Activated CD8-positive, alpha-beta T cell treated with anti-CD3 and anti-CD28 coated beads for 36 hours (primary cell): ENCODE measurements at places on chromosomes 2 and 18. TPM values are rescaled to one million over a fixed set of nuclear protein-coding genes. Genes with fewer than 3 reads are reported as not detected.

Gene KCNG2
- not detected for total RNA-seq

Gene ZSWIM2
- not detected for total RNA-seq

- H3K27ac ChIP-seq, result no peak overlapping the region
- H3K4me3 ChIP-seq, result no peak overlapping the region
- DNase-seq, result no peak
- no peaks in the 10 kb centered on the region for H3K36me3 ChIP-seq
Measured at GRCh38 chr18:8814206-8814605, 108.8 kb downstream of the MTCL1 start.

- no peaks in the 10 kb centered on the region for H3K27me3 ChIP-seq
- no peak overlapping the region for H3K4me3 ChIP-seq
- H3K27ac ChIP-seq, result no peak overlapping the region
- DNase-seq, result no peak
- peaks cover 9% of the 10 kb centered on the region for H3K36me3 ChIP-seq
Measured at GRCh38 chr2:26274058-26274613, 29.4 kb downstream of the HADHB start.

DNA sequence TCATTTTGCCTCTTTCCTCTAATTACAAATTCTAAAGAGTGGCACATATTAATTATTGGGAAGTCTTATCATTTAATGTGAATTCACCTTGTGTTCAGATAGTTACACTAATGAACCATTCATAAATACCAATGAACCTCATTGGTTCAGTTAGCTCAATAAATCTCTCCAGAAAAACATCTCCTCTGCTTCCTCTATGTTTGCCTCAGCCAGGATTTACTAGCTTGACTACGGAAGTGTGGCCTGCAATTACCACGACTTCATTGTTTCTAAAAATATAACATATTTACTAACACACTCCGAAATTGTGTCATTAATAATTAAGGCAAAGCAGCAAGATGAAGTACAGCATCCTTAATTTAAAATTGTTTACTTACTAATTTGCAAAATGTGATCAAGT lies 103.3 kb downstream of the PLA2R1 start:
- H3K4me3 ChIP-seq, result no peak overlapping the region
- H3K36me3 ChIP-seq, result no peaks in the 10 kb centered on the region

Gene CCDC68
- not detected for total RNA-seq

- peaks cover 5% of the 10 kb centered on the region for H3K4me1 ChIP-seq
- DNase-seq, result no peak
- H3K27me3 ChIP-seq, result peaks cover 3% of the 10 kb centered on the region
- no peak overlapping the region for H3K27ac ChIP-seq
Measured at GRCh38 chr2:16654833-16655444, 10.7 kb downstream of the CYRIA start.

GRCh38 chr18:2212598-2213205 lies 358.6 kb downstream of the METTL4 start:
- no peak for DNase-seq
- no peak overlapping the region for H3K4me3 ChIP-seq
- no peak overlapping the region for H3K27ac ChIP-seq
- no peaks in the 10 kb centered on the region for H3K36me3 ChIP-seq

DNA sequence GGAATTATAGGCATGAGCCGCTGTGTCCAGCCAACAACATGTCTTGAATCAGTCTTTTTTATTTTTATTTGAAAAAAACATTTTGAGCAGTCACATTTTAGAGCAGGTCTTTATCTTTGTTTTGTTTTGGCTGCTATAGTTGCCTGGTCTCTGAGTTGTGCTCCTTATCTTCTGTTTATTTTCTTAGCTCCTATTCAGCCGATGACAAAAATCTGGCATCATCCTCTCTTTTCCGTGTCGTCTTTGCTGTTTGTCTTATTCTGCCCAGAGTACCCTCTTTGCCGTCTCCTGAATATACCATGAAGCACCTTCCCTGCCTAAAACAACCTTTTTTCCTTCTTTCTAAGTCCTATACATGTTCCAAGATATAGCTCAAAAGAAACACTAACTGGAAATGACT lies 201.1 kb downstream of the THSD7B start:
- no peak overlapping the region for H3K4me3 ChIP-seq
- H3K4me1 ChIP-seq, result no peaks in the 10 kb centered on the region
- H3K36me3 ChIP-seq, result no peaks in the 10 kb centered on the region
- DNase-seq, result no peak
- no peak overlapping the region for H3K27ac ChIP-seq

Gene SLC16A14
- 1.5 TPM for total RNA-seq

DNA sequence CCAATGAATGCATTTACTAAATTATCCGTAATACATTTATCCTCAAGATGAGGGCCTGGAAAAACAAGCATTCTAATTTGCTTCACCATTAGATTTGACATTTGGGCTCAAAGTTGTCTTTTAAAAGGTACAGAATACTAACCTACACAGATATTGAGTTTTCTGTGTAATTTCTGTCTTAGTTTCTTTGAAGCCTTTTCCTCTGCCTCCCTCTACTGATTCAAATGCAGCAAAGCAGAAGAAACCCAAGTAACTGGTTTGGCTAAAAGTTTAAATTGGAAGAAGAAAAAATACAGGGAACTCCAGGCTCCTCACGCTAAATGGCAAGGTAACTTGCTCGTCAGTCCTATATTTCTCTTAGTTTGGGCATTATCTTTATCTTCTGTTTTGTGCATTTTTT lies 53.3 kb upstream of the SLC5A7 start:
- H3K4me3 ChIP-seq, result no peak overlapping the region
- no peaks in the 10 kb centered on the region for H3K36me3 ChIP-seq
- peaks cover 6% of the 10 kb centered on the region for H3K27me3 ChIP-seq
- H3K27ac ChIP-seq, result no peak overlapping the region
- H3K4me1 ChIP-seq, result no peaks in the 10 kb centered on the region

- H3K4me3 ChIP-seq, result no peak overlapping the region
- DNase-seq, result no peak
- H3K27ac ChIP-seq, result no peak overlapping the region
- H3K27me3 ChIP-seq, result peaks cover 7% of the 10 kb centered on the region
- no peaks in the 10 kb centered on the region for H3K36me3 ChIP-seq
Measured at GRCh38 chr18:12044591-12044990, 49.1 kb upstream of the ANKRD62 start.

DNA sequence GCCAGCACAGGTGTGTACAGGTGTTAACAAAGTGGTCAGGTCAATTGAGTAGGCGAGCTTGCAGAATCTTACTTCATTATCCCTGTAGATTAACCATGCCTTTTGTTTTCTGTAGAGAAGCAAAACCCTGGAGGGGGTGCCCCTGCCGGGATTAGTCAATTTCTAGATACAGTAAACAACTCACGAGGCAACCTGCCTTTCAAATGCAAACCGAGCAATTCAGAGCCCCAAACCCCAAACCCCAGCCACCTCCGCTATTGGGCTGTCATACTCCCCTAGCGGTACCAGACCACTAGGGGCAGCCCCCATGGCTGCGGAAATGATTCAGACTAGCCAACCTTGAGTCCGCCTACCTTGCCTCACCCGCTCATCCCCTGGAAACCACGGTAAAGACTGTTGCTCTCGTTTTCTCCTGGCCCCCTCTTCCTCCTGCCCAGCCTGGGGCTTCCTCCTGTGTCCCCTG lies 61.4 kb upstream of the KIF5C start:
- H3K27ac ChIP-seq, result peak overlapping the region; percentile 23
- peaks cover 20% of the 10 kb centered on the region for H3K4me1 ChIP-seq
- H3K27me3 ChIP-seq, result peaks cover 15% of the 10 kb centered on the region
- DNase-seq, result peak; percentile 88
- H3K36me3 ChIP-seq, result no peaks in the 10 kb centered on the region
- H3K4me3 ChIP-seq, result no peak overlapping the region

DNA sequence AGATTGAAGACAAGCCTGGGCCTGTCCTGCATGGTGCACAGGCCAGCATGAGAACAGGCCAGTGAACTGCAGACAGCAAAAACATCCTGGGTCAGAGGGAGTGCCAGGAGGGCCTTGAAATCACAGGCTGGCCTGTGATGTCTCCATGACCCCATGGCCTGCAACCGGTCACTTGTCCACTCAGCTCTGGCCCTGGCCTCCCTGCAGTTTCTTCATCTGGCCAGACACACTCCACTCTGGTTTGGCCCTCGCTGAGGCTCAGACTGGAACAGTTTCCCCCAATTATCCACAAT lies 12.6 kb downstream of the CYRIA start:
- H3K27ac ChIP-seq, result no peak overlapping the region
- DNase-seq, result no peak
- peaks cover 3% of the 10 kb centered on the region for H3K27me3 ChIP-seq
- no peaks in the 10 kb centered on the region for H3K36me3 ChIP-seq

DNA sequence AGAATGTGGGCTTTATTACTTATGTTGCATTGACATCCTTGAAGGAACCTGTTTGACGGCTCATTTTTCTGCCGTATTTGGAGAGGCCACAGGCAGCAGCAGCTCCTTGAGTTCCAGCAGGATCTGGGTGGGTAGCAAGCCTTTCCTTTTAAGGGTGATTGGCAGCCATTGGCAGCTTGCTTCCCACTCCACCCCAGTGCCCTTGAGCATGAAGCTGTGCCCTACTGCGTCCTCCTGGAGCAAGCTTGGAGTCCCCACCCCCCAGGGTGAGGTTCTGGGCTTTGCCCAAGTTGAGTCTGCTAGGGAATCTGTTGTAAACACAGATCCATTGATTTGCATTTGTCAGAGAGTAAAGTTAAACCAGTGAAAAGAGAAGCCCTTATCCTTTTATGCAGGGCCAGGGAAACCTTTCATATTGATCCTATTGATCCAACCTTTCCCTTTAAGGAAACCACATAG lies 9.2 kb downstream of the ONECUT2 start:
- no peak for DNase-seq
- H3K4me3 ChIP-seq, result no peak overlapping the region
- H3K27me3 ChIP-seq, result peaks cover 67% of the 10 kb centered on the region

- no peak overlapping the region for H3K27ac ChIP-seq
- H3K4me3 ChIP-seq, result no peak overlapping the region
- H3K27me3 ChIP-seq, result no peaks in the 10 kb centered on the region
- no peak for DNase-seq
- no peaks in the 10 kb centered on the region for H3K4me1 ChIP-seq
- H3K36me3 ChIP-seq, result no peaks in the 10 kb centered on the region
Measured at GRCh38 chr2:16334886-16335603, 330.6 kb downstream of the CYRIA start.

Gene ATRAID
- total RNA-seq, result 62.6 TPM
